ENCODE measurements at places on chromosomes 3 and 15.

DNA sequence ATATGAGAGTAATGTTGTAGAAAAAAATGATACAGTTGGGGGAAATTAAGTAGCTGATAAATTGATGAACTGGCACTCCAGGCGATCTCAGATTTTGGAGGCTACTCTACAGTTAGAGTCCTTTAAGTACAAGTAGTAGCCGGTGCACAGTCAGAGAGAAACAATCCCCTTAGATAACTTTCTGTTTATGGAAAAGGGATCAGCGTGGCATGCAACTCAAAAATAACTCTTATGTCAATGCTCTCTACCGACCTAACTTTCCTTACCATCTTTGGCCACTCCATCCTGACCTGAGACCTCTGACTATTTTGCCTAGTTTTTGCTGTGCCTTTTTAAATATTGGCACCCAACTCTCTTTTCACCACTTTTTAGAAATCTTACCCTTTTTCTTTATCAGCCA lies 299.6 kb downstream of the UNC13C start:
- DNase-seq, result no peak

DNA sequence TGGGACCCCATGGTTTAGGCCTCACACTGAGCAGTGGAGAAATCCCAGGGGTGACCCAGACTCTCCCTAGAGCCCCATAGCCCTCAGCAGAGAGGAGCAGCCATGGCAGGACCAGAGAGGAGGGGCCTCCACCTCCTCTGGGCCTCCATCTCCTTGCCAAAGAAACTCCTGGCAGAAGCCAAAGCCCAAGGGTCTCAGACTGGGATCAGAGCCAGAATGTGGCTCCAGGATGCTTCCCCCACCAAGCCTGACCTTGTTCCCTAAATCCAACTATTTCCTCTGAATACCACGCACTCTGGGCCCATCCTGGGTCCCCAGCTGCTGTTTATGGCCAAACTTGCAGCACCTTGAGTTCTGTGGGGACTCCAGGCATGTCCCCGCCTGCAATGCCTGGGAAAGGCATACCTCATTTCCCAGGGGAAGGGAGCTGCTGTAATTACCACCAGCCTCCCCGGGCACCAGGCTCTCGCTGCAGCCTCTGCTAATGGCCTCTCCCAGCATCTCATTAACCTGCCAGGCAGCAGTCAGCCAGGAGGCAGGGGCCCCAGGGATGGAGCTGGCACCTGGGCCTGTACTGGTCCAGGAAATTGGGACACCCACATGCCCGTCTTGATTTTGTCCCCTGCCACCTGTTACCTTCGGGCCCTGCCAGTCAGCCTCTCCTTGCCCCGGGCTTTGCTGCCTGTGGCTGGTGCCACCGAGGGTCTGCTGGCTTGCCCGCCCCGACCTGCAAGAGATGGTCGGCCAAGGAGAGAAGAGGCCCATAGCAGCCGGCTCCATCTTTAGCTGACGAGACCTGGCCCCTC lies 4.6 kb downstream of the CCDC9B start:
- no peak for DNase-seq

- no peak for DNase-seq
These were observed 39.0 kb upstream of the CBLB start for GRCh38 chr3:105907777-105908176.

GRCh38 chr3:45112939-45113338 lies 33.2 kb downstream of the CDCP1 start:
- no peak for DNase-seq

- no peak for DNase-seq
These were observed 110.2 kb downstream of the RORA start for GRCh38 chr15:61118885-61119284.

DNA sequence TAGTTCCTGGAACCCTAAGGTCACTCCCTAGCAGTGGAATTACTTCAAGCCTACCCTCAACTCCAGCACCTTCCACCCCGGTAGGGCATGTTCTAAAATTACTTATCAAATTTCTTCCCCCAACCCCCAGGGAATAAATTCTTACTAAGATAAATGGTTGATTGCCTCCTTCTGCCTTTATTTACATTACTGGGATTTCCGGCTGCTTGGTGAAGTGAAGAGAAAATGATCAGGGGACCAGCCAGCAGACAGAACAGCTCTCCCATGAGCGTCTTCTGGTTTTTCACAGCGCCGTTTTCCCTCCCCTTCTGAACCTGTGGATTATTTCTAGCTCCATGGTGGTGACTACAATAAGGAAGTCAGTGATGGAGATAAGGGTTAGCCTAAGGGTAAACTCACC lies 521.5 kb upstream of the PPP2R3A start:
- no peak for DNase-seq

- no peak for DNase-seq
These were observed 1.2 kb downstream of the BRPF1 start for GRCh38 chr3:9732740-9733115.

DNA sequence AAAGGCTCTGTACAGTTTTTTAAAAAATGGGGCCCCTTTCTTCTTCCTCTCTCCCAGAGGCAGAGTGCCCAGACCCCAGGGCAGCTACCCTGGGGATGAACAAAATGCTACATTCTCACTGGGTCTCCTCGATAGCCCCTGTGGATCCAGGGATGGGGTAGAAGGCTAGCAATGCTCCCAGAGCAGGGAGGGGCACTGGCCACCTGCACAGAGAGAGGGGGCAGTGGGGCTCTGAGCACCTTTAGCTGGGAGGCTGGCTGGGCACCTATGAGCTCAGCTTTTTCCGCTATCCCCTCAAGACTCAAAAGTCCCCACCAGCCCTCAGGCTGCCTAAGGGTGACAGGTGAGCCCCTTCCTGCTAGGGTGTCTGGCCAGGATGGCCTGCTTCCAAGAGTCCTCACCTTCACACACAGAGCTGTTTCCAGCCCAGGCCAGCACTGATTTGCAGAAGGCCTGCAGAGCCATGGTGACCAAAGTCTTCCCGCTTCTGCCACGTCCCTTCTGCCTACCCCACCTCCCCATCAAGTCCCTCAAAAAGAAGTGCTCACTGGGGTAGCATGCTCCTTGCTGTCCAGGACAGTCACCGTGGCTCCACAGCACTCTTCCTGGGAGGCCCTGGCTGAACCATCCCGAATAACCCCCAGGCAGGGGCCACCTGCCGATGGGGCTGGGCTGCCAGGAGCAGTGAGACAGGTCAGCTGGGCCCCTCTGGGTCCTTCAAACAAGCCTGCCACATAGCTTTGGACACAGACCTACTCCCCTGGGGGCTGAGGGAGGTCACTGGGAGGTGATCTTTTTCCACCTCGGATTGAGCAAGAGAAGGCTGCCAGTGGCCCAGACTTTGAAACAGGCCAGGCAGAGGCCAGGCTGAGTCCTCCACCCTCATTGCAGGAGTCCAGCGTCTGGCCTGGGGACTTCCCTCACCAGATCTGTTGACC lies 20.4 kb downstream of the BMF start:
- DNase-seq, result no peak

DNA sequence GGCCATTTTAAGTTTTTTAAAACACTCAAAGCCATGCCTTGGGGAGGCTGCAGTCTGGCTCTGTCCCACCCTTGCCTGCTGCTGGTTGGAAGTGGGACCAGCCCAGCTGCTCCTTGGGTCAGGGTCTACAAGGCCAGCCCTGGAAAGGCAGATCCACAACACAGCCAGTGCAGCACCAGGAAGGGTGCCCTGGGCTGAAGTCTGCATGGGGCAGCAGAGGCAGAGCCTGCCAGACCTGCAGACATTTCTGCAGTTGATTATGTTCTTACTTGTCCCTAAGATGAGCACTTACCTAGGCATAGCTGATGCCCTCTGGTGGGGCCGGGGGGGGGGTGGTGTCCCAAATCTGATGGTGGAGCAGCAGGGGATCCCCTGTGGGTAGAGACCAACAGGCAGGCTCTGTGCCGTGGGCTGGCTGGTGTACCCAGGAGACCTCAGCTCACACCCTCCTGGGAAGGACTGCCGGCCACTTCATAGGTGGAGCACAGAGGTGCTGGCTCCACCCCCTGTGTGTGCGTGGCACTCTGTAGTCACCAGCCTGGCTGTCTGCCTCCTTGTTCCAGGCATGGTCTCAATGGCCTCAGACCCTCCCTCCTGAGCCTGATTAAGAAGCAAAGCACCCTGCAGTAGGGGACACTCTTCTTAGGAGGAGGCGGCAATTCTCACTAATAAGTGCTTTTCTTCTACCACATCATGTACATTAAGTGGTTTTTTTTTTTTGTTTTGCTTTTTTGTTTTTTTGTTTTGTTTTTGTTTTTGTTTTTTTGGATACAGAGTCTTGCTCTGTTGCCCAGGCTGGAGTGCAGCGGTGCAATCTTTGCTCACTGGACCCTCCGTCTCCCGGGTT lies 97.4 kb upstream of the KLF13 start:
- no peak for DNase-seq

DNA sequence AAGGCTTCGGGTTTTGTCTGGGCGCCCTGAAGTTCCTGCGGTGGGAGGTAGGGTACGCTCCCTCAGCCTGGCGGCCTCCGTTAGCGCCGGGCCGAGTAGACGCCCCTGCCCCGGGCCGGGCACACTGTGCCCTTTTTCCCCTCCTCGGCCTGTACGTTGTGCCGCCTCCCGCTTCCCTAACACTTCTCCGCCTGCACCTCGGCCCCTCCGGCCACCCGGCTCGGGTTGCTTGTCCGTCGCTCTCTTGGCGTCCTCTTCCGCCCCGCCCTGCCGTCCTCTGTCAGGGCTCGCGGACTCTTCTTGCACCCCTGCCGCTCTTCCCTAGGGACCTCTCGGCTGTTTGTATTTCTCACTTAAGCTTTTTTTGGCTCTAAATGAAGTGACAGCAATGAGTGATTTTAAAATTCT lies 384 bp downstream of the KNL1 start:
- DNase-seq, result peak; percentile 38

GRCh38 chr3:65033576-65033975 lies 345.8 kb upstream of the ADAMTS9 start:
- no peak for DNase-seq

DNA sequence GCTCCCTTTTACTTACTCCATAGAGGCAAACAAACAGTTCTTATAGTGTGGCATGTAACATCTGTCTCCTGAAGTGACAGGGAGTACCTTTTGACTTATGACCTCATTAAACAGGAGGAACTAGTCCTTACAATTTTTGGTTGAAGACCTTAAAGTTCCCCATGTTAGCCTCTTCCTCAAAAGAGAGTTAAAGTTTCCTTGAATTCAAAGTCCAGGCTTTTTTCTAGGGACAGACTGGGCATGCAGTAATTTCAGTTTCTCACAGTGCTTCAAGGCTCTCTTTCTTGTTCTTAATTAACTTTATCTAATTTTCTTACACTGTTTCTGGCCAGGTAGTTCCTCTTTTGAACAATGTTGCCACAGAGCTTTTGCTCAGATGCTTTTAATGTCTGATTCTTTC lies 12.1 kb downstream of the GOLM2 start:
- no peak for DNase-seq

- no peak for DNase-seq
These were observed 134.5 kb upstream of the AADACL2 start for GRCh38 chr3:151599103-151599672.

DNA sequence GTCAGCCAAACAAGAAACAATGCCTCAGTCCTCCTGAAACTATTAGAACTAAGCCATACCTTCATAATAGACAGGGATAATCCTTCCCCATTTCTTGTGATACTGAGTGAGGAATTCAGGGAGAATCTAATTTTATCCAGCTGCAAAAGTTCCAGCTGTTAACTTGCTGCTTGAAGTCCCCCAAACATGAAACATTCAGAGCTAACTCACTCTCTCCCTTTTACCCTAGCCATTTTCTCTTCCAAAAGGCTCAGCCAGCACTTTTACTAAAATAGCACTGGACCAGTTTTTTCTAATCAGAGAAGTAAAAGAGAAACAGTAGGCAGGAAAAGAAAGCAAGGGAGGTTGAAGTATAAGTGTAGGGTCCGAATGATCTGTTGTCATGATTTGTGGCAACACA lies 268.1 kb downstream of the TAFA4 start:
- no peak for DNase-seq

DNA sequence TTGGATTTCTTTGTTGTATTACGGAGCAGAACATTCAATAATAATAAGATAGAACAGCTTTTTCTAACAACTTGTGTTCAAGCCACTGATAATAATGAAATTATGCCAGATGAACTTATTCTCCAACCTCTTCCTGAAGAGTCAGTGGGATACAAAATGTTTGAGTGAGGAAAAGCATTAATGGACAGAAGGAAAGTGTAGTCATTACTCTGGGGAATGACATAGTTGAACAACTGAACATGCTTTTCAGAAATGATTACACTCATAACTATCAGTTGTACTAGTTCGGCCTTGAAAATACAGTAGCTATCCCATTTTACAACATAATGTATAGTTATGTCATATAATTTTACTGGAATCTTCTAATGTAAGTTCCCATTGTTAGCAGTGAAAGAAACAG lies 55.9 kb downstream of the ALCAM start:
- DNase-seq, result no peak

- no peak for DNase-seq
These were observed 187.0 kb upstream of the ATP10A start for GRCh38 chr15:26049900-26050657.

DNA sequence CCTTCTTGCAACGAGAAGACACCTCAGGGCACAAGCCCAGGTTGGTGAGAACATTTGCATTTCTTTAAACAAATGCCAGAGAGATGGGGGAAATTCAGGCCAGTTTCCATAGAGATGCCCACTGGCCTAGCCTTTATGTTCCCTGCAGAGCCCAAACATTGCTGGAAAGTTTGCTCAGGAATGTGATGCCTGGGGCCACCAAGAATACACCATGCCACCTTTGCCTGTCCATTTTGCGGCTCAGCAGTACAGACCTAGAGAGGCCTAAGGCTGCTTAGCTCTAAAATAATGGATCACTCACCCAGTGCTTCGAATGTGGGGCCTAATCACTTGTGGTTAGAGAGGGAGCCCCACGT lies 210.0 kb downstream of the RPLP1 start:
- no peak for DNase-seq

DNA sequence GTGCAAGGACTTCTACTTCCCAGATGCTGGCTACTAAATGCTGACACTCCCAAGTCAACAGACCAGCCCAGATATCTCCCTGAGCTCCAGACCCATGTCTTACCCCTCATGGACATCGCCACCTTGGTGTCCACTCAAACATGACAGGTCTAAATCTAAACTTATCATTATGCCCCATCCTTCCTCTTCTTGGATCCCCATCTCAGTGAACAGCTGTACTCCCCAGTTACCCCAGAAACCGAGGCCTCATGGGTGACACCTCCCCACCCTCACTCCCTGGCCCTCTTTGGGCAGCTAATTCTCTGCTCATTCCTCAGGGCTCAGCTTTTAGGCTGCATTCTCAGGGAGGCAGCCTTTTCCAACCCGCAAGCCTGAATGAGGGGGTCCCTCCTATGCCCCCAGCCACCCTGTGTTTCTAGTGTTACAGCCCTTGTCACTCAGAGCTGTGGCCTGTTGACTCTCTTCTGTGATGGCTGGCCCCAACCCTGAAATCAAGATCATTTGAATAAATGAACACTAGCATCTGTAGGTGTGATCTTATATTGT lies 5.4 kb downstream of the EHD4 start:
- no peak for DNase-seq

All from NCI-H1930 (cell line).